Bone marrow (tissue), 2 donors: ENCODE measurements at places on chromosomes 3 and 15.

GRCh38 chr3:27349832-27350231 lies 19.4 kb downstream of the NEK10 start:
- DNase-seq = no peak

DNA sequence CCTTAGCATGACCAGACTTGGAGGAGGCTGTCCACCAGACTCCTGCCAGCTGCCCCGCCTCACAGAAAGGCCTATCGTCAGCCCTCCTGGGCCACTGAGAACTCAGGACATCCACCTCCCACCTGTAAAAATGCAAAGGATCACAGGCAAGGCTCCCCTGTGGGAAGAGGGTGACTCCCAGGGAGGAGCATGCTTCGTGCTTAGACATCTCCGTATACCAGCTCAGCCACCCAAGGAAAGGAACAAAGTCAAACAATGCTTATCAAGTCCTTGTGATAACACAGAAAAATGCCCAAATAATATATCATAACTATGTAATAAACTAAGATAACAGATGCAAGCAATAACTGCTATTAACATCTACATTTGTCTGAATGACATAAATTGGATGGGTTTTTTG lies 4.2 kb downstream of the RMDN3 start:
- no peak for DNase-seq

- no peak for DNase-seq
These were observed 31.4 kb downstream of the COL6A6 start for GRCh38 chr3:130548356-130548755.

DNA sequence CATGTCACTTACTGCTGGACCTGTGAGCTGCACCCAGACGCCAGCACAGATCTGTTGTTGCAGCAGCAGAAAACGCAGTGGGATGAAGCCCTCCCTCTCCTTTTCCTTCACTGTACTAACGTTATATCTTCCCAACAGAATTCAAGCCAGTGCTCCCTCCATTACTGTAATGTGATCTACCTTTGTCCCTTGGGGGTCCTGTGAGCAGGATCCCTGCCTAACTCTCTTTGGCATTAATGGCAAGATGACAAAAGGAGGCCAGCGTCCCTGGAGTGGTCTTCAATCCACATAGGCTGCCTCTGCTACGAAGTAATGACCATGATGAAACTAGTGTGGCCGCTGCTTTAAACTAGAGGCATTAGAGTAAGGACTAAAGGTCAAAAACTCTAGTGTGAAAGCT lies 69.3 kb upstream of the SOX14 start:
- DNase-seq = no peak

GRCh38 chr3:13932578-13933295 lies 52.9 kb upstream of the WNT7A start:
- no peak for DNase-seq

GRCh38 chr15:88994286-88994685 lies 81.1 kb upstream of the MFGE8 start:
- DNase-seq = no peak

GRCh38 chr15:86854176-86854575 lies 774.5 kb downstream of the AGBL1 start:
- DNase-seq = no peak

GRCh38 chr3:149316437-149316836 lies 17.0 kb downstream of the TM4SF18 start:
- DNase-seq = no peak

DNA sequence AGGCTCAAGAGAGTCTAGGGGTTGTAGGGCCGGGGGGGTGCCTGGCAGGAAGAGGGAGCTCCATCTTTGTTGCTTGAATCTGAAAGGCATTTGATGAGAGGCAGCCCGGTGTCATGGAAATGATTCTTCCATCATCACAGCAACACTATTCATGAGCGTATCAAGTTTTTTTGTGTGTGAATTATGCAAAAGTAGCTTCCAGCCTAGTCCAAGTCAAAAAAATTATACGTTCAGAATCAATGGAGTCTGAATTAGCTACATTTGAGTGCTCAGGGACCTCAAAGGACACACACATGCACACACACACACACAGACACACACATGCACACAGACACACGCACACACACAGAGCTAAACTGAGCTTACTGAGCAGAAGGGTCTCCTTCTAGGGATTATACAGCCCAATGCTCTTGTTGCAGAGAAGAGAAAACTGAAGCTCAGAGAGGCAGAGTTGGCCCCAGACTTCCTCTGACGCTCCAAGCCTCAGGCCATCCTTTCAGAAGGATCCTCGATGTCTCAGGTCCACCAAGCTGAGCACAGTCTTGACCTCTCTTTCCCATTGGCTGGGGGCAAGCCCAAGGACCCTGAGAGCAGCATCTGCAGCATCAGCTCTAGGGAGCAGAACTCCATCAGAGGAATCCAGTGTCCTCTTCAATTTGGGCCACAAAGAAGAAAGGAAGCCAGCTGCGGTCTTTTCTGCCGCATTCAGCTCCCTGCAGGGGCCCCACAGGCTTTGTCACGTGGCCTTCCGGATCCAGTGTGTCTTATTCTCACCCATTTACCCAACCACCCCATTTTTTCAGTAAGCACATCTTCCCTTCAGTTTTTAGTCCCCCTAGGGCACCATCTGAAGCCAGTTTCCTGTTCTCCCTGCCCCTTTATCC lies 228.0 kb downstream of the UACA start:
- DNase-seq = no peak

DNA sequence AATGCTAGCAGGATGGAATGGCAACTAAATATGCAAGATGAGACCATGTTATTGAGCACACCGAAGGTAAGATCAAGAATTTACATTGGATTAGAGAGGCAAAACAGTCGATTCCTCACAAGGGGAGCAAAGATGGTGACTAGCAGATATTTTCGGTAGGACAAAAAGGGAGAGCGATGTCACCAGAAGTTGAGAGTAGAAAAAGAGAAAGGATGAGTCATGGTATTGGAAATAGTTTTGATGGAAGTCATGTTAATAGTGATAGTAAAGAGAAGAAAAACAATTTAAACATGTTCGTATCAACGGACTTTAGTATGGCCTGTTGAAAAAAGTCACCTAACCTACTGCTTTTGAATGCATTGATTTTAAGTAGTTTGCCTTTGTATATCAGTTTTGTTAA lies 55.0 kb downstream of the UBE2E2 start:
- DNase-seq = no peak

GRCh38 chr3:33174711-33175414 lies 43.7 kb downstream of the SUSD5 start:
- no peak for DNase-seq

DNA sequence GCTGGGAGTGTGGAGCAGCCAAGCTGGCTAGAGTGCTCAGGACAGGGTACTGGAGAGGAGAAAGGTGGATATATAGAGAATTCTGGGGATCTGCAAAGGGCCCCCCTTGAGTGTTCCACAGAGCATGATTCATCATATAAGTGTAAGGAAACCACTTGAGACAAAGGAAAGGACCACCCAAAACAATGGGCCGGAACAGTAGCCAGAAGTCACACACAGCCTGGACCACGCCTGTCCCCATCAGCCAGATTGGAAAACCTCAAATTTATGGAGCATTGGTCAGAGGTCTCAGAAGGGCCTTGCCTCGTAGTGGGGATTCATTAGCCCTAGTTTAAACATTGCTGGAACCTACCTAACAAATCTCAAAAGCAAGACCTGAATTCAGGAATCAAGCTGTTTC lies 4.9 kb upstream of the KNSTRN start:
- DNase-seq = no peak

DNA sequence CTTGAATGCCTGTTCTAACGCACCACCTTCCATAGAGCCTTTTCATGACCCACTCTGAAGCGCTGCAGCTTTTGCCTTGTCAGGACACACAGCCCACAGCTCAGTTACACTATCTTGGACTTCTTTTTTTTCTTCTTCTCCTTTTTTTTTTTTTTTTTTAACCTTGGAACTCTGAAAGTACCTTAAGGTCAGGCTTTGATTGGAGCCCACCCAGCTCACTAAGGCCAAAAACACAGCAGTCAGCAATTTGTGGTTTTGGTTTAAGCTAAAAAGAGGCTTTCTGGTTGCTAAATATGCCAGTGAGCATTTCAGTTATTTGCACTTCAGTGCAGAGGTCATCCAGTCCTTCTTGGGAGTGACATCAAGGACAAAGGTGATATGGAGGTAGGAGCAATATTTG lies 1.7 kb downstream of the SLC25A20 start:
- no peak for DNase-seq

GRCh38 chr3:105409364-105409763 lies 42.7 kb downstream of the ALCAM start:
- DNase-seq = no peak

DNA sequence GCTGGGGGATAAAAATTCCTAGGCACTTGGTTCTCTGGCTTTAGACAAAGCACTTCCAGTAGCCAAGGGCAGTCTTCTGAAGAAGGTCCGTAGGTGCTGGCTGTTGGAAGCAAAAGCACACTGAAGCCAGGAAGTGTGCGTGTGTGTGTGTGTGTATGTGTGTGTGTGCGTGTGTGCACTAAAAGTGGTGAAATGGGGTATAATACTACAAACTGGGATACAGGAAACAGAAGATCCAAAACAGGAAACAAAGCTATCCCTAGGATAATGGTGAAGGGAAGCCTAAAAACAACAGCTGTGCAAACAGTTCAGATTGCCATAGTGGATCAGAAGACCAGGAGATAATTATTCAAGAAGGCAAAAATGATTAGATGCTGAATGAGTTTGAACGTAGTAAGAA lies 103.4 kb downstream of the IL20RB start:
- DNase-seq = no peak

DNA sequence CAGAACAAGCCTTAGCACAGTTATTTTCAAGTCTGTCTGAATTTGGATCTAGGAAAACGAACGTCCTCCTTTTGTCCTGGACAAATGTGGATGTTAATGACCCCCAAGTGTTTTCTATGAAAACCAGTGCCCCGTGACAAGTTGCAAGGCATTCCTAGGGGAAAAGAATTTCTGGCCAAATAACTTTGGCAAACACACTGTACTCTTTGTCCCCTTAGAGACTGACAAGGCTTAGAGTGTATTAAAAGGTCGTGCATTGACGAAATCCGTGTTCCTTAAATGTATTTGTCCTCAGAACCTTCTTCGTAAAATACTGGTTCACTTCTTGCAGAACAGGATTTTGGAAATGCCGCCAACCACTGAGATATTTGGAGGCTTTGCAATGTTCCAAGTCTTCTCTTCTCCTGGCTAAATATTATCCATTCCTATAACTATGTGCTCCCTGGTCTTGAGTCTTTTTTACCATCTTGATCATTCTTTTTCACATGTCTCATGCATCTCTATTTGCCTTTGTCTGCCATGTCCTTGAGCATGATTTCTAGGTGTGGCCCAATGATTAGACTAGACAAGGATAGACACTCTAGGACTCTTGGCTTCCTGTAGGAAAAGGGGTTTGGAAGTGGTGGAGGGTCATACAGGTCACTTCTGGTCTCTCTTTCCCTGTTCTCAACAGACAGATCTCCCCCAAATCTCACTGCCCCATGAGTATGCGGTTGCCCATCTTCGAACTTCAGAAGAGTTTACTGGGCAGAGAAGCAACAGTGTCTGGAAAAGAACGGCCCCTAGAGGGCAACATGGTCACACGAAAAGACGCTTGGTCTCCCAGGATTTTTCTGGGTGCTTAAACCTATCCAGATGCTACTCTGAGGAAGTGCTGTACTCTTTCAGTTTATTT lies 117.5 kb downstream of the EDEM1 start:
- DNase-seq = peak; percentile 45

- DNase-seq = no peak
These were observed 34.6 kb upstream of the CMTM8 start for GRCh38 chr3:32203854-32204253.

DNA sequence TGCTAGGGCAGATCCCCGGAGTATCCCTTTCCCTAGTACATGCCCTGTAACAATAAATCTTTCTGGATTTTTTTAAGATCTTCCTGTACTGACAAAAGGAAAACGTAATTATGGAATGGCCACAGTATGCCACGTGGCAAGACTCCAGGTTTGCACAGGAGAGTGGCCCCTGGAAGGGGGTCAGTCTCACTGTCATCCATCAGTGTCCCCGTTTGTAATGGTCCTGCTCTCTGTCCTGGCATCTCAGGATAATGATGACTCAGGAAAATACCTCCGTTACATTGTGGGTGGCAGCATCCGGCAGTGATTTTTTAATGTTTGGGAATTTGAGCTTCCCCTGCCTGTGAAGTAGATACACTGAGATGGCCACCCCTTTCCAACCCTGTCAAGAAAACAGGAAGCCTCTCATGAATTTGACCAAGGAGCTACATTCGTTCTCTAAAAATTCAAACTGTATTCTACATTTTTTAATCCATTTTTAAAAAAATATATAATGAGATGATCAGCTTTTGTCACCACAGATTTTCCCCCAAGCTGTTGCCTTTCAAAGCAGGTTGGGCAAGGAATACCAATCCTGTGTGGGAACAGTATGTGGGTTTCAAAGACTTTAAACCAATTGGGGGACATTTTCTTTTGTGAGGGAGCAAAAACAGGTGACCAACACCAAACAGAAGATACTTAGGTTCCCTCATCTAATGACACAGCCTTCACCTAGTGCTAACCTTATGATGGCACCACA lies 110.4 kb downstream of the C3orf70 start:
- DNase-seq = no peak

DNA sequence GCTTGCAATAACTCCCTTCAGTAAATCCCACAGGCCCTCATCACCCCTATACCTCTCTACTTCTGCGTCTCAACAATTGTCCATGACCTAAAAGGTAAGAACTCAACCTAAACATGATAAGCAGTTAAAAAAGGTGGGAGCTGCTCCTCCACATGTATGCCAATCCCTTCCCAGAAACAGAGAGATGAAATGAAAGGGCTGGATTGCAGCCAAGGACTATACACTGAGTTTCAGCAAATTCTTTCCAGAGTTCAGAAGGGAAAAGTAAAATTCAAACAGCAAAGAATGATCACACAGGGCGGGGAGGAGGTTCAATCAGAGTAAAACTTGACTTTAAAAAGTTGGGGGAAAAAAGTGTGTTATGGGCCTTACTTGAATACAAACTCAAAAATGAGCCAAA lies 27.5 kb downstream of the PLOD2 start:
- DNase-seq = no peak

- peak; percentile 39 for DNase-seq
These were observed 62.5 kb downstream of the MYO5A start for GRCh38 chr15:52466134-52466701.

DNA sequence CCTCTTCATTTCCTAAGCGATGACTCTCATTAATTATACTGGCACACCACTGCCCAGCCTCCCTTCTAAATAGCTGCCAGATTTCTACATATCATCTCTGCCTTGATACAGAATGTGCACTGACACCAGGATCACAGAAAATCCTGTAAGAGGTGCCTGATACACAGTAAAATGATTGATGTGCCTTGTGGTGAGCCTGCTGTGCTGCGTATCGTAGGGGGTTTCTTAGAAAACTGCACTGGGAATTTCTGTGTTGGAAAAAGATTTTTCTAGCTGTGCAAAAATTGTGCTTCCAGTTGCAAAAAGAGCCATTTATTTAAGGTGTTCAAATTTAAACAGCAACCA lies 3.0 kb upstream of the PLCH1 start:
- DNase-seq = no peak
